ENCODE measurements at places on chromosomes 13 and 19. TPM values are rescaled to one million over a fixed set of nuclear protein-coding genes. Genes with fewer than 3 reads are reported as not detected.
A peak's percentile ranks its signal among the peaks of the same experiment; 100 is the strongest.

The KLHL1 gene
- total RNA-seq: not detected

DNA sequence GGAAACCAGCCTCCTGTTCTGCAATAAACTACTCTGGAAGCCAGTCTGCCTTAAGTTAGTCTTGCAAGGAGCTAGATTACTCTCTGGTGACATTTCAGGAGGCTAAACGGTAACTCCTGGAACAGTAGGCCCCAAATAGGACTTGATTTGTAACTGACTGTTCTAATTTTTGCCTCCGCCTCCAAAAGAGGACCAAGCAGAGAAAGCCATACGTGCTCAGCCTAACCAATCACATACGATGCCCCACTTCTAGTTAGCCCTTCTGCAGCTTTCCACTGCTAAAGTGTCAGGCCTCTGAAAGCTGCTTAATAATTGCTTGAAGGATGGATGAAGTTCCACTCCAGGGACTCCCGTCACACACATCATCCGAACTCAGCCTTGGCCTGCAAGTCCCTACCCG is 744 bp downstream of the ZNF805 start:
- peak; percentile 37 for DNase-seq

- DNase-seq: no peak
Measured at GRCh38 chr13:30352121-30352520, 44.8 kb upstream of the KATNAL1 start.

The ZNF816 gene
- 10.0 TPM for total RNA-seq

- no peak for DNase-seq
Measured at GRCh38 chr13:62906896-62907295, 1491.2 kb upstream of the PCDH20 start.

- DNase-seq: no peak
Measured at GRCh38 chr13:104021806-104022397, 955.7 kb upstream of the SLC10A2 start.

DNA sequence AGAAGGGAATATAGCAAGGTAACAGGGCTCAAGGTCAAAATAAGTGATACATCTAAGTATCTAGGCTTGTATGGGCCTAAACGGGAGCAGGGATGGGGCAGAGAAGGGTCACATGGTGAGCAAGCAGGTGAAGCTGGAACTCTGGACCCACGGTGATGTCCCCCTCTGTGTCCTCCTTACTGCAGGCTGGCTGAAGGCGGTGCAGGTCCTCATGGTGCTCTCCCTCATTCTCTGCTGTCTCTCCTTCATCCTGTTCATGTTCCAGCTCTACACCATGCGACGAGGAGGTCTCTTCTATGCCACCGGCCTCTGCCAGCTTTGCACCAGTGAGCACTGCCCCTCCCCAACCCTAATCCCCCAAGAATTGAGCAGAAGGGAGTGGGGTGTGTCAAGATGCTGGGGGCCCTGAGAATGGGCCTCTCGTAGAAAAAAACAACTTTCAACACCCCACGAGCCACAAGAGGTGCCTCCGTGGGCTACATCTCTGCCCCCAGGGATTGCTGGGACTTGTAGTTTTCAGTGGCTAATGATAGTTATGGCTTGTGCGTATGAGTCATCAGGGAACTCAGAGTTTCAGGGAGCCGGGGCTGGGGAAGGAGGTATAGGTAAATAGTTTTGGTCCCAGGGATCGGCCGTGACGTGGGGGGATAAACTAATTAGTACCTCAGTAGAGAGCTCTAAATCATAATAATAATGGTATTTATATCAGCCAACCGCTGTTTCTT is 4.0 kb downstream of the EMP3 start:
- DNase-seq: peak; percentile 59

The RB1 gene
- 15.4 TPM for total RNA-seq

The JUNB gene
- 20.8 TPM for total RNA-seq

DNA sequence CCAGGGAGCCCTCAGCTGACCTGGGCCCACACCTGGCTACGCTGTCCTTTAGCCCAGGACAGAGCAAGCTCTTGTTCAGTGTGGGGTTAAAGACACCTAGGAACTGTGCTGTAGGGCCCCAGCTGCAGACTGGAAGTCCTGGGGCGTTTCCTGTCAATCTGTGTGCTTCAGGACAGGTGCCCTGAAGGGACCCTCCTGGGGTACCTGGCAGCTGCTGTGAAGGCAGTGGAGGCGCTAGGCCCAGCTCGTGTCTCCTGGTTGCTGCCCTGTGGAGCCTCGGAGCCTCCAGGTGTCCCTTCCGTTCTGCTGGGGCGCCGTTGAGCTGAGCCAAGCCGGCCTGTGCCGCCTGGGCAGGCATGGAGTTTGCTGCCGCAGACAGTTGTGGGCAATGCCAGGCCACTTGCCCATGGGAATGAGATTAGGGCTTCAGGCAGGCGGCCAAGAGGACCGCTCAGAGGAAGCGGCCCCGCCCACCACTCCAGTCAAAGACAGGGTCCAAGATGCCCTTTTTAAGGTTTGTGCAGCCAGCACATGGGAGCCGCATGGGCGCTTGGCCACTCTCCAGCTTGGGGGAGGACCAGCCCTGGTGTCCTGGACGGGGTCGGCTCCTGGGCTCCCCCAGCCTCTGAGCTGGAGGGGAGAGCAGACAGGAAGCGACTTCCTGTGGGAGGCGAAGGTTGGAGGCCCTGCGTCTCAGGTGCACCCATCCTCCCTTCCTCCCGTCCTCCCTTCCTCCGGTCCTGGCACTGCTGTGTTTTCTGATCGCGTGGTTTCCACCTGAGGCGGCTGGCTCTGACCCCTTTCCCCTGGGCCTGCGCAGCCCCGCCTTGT is 4.0 kb downstream of the PTBP1 start:
- no peak for DNase-seq

DNA sequence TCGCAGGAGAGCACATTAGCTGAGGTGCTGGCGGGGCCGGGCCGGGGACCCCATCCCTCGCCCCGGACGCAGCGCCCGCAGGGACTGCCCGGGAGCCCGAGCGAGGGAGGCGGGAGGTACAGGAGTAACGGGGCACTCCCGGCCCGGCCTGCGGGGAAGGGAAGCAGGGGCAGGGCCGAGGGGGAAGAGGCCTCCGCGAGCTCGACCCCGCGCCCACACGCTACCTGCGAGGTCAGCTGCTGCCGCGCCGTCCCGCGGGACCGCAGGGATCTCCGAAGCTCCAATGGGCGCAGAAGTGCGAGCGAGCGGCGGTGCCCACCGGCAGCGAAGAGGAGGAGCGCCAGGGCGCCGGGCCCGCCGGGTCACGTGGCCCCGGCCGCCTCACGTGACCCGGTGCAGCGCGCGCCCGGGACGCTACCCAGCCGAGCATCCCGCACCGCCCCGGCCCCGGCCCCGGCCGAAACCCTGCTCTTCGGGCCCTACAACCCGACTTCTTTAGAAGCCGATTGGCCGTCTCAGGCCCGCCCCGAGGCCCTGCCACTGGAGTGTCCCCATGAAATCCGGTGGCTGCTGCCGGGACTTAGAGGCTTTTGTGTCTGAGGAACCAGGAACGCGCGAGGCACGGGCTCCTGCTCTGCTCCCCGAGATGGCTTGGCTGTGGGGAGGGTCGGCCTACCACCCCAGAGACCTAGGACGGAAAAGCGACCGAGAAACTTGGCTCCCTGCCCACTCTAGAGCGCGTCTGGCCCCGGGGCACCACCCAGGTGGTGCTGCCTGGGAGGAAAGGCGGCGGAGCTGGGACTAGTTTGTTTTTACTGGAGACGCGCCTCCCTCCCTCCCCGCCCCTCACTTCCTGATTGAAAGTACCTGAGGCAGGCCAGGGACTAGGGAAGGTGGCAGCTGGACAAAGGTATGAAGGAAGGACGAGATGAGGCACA is at the start of gene RCBTB1:
Gene RCBTB1, minus strand, starts transcription at position 339 of the 938 bp plus-strand sequence. CDS start 18,279 bp downstream, outside the sequence.
- DNase-seq: peak; percentile 45

The PIK3R2 gene
- 8.9 TPM for total RNA-seq

DNA sequence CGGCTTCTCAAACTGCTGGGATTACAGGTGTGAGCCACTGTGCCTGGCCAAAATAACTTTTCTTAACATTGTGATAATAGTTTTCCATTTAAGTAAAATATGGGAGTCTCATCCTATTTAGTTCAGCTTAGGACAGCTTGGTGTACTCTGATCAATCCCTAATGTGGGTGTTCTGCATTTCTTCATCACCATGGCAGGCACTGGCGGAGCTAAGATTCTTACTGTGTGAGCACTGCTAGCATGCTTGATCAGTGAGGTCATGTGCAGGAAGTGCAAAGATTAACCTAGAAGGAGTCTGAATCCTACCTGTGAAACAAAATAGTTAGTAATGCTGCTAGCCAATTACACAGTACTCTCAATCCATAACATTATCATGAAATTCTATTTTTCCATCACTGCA is 1684.2 kb upstream of the SLC10A2 start:
- DNase-seq: no peak

GRCh38 chr13:100608906-100609305 is 20.3 kb upstream of the GGACT start:
- no peak for DNase-seq

GRCh38 chr19:45069056-45069455 is 7.2 kb downstream of the ZNF296 start:
- no peak for DNase-seq

DNA sequence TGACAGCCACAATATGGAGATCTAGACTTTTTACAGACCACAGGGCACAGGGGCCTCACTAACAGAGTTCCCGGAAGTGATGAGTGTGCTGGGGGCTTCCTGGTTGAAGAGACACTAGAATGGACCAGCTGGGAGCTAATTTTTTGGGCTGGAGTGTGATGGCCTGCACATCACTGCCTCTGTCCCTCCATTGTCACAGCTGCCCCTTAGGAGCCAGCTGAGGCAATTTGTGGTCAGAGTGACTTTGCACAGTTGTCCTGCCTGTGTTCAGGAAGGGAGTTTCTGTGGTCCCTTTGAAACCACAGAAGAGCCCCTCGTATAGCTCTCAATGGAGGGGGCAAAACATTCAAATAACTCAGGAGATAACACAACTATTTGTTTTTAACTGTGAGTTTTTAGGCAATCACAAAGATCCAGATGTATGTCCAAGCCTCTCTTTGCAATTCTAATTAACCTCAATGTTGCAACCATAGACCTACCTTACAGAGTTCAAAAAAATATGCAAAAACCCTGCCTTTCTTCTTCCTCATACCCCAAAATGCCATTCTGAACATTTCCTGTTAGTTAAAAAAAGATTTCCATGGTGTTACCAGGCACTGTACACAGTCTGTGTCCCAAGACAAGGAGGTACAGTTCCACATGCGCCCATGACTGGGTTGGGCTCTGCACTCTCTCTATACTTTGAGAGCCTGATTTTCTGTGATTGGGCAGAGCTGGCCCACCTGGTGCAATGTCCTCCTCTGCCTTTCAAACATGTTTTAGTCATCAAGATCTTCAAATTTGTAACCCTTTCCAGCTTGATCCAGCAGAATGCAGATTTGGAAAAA is 2.4 kb downstream of the ALOX5AP start:
- no peak for DNase-seq

- no peak for DNase-seq
Measured at GRCh38 chr13:94312511-94313216, 166.8 kb downstream of the DCT start.

DNA sequence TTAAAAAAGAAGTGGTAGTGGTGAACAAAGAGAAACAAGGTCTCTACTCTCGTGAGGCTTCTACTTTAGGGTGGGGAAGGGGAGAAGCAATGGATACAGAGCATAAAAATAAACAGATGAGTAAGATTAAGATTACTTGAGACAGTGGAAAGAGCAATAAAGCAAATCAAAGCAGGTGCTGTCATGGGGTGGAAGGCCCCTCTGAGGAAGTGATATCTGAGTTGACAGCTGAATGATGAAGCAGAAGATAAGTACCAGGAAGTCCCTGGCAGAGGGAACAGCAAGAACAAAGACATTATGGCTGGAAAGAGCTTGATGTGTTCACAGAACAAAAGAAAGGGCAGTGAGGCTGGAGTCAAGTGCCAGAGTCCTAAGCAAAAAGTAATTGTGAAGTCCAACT is 221.8 kb downstream of the ENOX1 start:
- DNase-seq: no peak

GRCh38 chr13:30712536-30713532 is 22.5 kb upstream of the ALOX5AP start:
- DNase-seq: no peak

- peak; percentile 68 for DNase-seq
Measured at GRCh38 chr19:46016426-46017094, 6.3 kb downstream of the PGLYRP1 start.

The LILRA5 gene
- total RNA-seq: not detected

GRCh38 chr19:7413629-7414028 is 64.9 kb downstream of the ARHGEF18 start:
- no peak for DNase-seq

DNA sequence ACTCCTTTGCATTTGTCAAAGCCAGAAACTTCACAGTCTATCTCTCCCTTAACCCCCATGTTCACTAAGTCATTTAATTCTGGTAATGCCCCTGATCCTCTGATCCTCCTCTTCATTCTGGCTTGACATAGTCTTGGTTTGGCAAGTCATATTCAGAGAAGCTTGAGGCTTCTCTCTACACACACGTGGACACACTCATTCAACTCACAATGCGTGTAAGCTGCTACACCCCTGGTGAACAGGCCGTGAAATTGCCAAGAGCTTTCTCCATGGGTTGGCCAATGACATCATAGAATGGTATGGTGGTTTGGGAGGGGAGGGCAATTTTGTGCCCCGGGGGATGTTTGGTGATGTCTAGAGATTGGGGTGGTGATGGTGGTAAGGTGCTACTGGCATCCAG is 47.9 kb upstream of the FLT1 start:
- DNase-seq: no peak

- no peak for DNase-seq
Measured at GRCh38 chr19:33448159-33448516, 73.5 kb downstream of the PEPD start.
